ENCODE measurements at places on chromosomes 12 and 14. TPM values are rescaled to one million over a fixed set of nuclear protein-coding genes. Genes with fewer than 3 reads are reported as not detected.

Gene GALNT4
- total RNA-seq, result 3.3 TPM

- DNase-seq, result no peak
Observed at GRCh38 chr14:24804552-24805212, 170.7 kb upstream of the GZMB start.

DNA sequence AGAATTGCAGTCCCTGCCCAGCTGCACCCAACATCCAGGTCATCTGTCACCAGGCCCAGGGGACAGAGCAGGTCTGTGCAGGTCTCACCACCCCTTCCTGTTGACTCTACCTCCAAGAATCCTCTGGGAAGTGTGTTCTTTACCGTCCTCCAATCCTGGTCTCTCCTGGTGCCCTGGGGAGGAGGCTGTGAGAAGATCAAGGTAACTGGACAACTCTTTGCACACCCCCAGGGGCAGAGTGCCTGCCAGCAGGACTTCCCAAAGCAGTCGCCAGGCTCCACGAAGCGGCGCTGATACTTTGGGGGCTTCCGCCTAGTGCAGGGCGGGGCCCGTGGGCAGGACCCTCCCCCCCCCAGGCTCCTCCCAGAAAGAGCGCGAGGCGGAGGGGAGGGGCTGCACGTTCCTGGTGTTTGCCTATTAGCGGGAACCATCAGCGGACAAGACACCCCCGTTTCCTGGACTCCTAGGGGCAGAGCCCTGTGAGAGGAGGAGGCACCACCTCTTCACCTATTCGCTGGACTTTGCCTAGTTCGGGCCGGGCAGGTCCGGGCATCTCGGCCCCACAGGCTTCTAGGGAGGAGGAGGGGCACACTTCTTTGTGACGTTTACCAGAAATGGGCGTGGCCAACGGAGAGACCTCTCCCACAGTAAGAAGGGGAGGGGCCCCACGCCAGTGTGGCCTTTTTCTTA is 918.0 kb downstream of the AACS start:
- no peak for DNase-seq

DNA sequence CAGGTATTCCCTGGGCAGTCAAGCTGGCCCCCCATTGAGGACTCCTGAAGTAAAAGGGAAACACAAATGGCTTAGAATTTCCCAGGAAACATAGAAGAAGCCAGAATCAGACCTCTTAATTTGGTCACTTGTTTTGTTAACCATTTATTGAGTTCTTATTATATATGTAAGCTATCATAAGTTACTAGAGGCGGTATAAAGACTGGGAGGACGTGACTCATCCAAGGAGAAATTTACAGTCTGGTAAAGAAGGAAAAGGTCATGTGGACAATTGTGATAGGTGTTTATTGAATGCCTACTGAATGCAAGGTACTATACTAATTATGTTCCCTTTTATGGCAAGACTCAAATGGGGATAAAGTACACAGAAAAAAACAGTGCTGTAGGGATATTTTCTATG is 146.7 kb downstream of the DYRK2 start:
- no peak for DNase-seq

DNA sequence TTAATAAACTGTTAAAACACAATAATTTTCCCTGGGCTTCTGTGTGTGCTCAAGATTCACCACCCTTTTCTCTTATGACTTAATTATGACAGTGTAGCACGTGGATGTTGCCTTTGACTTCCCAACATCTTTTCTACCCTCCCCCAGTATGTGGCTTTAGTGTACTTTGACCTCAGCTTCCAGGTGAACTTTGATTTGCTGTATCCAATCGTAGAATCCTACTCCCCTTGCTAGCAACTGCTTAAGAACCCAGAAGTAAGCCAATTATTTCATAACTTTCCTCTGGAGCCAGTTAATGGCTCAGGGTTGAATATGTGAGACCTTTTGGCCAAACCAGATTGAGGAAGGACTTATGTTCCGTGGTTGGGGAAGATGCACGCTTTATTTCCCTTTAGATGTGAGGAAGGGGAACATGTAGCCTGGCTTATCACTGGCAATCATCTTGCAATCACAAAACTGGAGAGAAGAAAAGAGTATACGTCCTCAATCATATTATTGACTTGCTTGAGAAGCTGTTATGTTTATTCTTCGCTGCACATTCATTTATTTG is 259.6 kb upstream of the ATP2B1 start:
- no peak for DNase-seq

- no peak for DNase-seq
Observed at GRCh38 chr12:95922231-95922630, 20.2 kb downstream of the CCDC38 start.

DNA sequence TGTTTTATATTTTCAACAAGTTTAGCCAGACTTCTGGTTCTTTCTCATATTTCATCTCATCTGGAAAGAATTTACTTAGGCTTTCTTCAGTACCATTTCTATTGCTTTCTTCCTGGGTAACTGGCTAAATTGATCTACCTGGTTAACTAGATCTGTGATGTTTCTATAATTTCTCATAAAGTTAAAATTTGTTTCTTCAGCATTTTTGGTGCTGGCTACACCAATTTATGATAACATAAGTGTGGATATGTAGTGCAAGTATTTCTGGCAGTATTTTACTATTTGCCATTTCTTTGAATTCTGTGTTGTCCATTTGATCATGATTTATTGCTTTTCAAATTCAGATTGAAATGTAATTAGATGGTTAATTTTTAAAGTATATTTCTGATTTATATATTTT is 25.9 kb downstream of the ARHGAP5 start:
- no peak for DNase-seq

- DNase-seq, result no peak
Observed at GRCh38 chr12:99111600-99111999, 466.5 kb downstream of the APAF1 start.

Measured in frontal cortex (tissue), 4 donors.